GM13976 (cell line): ENCODE measurements at places on chromosomes 5 and 9.

DNA sequence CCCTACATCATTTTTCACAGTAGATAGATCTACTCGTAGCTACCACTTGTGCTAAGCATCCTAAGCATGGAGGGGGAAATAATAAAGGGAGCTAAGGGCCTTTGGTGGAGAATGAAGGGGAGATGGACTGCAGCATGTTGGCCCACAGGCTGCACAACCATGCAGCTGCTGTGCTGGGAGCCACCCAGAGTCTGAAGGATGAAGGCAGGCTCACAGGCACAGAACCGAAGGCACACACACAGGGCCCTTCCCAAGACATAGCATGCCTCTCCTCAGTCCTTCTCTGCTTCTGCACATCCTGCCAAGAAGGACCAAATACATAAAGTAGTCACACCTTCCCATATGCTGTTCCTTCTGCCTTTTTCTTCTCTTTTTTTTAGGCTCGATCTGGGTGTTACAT lies 6.6 kb downstream of the FAM193B start:
- DNase-seq = no peak

GRCh38 chr5:178356431-178356872 lies 123.8 kb upstream of the PHYKPL start:
- no peak for DNase-seq

DNA sequence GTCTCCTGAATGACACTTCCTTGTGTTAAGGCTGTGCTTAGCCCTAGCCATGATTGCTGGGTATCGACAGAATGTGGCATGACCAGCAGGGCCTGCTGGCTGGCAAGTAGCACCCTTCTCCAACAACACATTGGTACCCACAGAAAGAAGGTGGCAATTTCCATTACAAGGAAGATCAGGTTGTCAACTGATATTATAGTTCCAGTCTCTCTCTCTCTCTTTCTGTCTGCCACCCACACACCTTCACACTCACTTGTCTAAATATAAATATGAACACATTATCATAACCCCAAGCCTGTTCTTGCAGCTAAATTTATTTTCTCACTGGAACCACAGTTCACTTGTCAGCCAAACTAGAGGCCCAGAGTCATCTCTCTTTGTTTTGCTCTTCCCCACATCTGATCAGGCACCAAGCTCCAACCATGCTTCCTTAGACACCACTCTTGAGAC lies 408.1 kb upstream of the PIK3R1 start:
- peak; percentile 31 for DNase-seq

- DNase-seq = no peak
These were observed 21.5 kb upstream of the AKNA start for GRCh38 chr9:114409103-114409780.

- DNase-seq = no peak
These were observed 37.8 kb downstream of the FAM78A start for GRCh38 chr9:131238402-131239021.

DNA sequence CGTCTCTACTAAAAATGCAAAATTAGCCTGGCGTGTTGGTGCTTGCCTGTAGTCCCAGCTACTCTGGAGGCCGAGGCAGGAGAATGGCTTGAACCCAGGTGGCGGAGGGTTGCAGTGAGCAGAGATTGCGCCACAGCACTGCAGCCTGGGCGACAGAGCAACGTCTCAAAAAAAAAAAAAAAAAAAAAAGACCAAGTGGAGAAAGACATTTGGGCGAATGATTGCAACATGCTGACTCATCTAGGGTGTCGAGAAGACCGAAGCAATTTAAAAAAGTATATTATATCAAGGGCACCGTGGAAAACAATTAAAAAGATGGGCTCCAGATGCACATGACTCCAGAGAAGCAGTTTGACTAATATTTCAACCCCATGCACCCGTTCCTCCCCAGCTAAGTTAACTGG lies 9.2 kb downstream of the KLF4 start:
- DNase-seq = no peak

DNA sequence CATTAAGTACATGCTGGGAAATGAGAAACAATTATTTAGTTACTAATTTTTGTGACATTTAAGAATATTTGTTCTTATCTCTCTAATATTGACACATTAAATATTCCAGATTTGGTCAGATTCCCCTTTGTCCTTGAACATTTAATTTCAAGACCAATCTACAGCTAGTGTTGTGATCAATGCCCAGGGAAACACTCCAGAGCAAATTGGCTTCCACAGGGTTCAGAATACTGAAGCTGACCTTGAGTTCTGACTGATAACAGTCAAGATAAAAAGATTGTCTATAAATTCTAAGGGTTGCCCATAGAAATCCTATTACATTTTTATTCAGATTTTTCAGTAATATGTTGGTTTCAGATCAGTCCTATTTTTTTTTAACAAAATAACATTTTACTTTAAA lies 31.3 kb downstream of the ZFYVE16 start:
- DNase-seq = no peak

- DNase-seq = no peak
These were observed 15.7 kb downstream of the BDP1 start for GRCh38 chr5:71471193-71471592.

DNA sequence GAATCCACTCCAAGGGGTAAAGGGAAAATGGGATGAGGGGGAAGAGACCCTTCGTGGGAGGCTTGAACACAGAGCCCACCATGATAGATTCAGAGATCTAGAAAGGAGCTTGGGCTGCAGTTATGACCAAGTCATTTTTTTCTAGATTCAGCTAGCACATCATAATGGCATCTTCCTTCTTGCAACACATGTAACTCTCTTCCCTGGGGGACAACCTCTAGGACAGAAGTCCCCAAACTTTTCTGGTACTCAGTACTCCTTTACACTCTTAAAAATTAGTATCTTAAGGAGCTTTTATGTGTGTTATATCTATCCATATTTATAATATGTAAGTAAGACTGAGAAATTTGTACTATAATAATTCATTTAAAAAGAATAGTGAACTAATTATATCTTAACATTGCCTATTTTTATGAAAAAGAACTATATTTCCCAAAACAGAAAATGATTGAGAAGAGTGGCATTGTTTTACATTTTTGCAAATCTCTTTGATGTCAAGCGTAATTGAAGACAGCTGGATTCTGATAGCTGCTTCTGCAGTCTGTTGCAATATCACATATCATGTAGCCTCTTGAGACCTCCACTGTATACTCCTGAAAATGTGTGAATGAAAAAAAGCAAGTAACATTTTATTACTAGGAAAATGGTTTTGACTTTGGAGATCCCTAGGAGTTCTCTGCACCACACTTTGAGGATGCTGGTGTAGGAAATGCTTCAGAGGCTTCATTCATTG lies 875 bp downstream of the ACO1 start:
- no peak for DNase-seq

GRCh38 chr9:136117916-136118319 lies 757 bp downstream of the TMEM250 start:
- DNase-seq = no peak

DNA sequence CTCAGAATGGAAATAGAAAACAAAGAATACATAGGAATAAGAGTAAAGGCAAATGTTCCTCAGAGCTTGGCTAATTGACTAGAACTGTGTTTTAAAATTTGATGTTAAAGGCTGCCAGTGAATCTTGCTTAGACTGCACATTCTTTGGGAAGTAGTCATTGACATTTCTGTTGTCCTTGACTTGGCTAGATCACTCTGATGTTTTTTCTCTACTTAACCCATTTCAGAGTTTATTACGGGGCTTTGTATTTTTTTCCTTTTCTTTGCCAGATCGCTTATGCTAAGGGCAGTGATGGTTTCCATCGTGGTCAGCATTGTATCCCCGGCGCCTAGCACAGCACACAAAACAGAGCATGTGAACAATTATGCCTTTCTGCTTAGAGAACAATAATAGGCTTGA lies 1126.7 kb upstream of the CDH9 start:
- no peak for DNase-seq

GRCh38 chr5:144060598-144060997 lies 109.9 kb downstream of the YIPF5 start:
- no peak for DNase-seq

GRCh38 chr9:73091909-73092308 lies 59.8 kb upstream of the ANXA1 start:
- DNase-seq = no peak

DNA sequence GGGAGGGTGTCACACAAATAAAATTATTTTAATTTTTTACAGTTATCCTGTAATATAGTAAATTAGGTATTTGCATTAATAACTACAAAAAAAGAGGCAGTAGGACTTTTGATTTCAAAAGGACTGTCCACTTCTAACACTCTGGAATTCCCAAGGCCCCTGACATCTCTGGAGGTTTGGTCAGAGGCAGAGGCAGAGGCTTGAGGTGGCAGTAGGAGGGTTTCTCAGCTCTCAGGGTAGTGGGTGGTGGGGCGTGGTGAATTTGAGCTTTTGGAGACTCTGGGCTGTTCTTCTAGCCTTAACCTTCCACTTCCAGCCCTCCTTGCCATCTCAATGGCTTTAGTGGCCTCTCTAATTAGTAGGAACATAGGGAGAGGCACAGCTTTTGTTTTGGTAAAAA lies 22.8 kb downstream of the ATOX1 start:
- no peak for DNase-seq

DNA sequence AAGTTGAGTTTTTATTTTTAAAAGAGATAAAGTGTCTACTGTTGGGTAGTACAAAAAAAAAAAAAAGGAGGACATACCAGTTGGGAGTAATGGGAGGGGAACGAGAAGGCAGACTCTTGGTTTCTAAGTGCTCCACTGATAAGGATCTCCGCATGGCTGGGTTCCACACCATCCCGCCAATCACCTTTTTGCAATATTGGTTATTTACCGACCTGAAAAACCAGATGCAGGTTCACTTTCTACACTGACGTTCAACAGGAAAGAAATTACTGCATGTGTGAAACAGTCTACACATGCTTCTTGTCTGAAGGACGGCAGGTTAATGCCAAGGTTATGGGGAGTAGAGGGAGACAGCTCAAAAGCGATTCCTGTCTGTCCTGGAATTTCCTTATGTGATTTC lies 75.5 kb downstream of the PTPN3 start:
- peak; percentile 65 for DNase-seq

DNA sequence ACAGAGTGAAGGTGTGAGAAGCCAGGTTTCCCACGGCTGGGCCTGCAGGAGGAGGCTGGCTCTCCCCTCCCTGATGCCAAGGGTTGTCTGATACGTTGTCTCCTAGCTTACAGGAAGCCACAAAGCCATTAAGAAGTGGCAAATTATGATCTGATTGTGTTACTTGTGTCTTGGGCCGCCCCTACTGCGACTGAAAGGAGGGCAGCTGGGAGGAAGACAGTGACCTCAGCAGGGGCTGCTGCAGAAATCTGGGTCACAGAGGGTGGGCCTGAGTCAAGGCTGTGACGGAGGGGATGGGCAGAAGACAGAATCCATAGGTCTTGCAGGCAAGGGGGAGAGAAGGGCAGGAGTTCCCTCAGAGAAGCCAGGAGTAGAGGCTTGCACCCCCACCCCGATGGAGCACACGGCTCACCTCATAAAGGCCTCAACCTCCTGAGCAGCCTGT lies 145.0 kb downstream of the FSTL4 start:
- no peak for DNase-seq

DNA sequence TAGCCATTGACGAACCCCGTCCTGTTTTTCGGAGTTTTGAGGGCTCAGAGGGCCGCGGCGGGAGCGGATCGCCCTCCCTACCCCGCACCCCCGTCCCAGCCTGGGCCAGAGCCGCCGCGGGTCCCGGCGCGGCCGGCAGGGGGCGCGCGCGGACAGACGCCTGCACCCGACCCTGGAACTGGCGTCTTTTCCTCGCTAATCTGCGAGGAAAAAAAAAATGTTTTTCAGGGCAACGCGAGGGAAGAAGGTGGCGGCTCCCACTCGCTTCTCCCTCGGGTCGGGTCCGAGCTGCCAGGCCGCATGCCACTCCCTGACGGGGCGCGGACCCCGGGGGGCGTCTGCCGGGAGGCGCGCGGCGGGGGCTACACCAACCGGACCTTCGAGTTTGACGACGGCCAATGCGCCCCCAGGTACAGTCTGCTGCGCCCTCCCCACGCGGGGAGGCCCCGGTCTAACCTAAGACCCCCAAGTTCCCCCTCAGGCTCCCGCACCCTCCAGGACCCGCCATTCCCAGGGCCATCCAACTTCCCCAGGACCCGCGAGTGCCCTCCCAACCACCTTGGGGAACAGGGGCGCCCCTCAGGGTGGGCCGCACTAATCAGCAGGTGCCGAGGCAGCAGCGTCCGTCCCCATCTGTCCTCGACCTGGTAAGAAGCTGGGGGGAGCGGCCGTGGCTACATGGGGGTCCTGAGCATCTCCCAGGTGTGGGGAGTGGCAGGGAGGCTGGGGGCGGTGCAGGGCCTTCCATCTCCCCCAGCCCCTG lies at the start of gene KCNT1:
TSS of gene KCNT1 (plus strand) at position 227 of the 763 bp plus-strand sequence. CDS start at position 301, 74 bp downstream.
- peak; percentile 95 for DNase-seq

DNA sequence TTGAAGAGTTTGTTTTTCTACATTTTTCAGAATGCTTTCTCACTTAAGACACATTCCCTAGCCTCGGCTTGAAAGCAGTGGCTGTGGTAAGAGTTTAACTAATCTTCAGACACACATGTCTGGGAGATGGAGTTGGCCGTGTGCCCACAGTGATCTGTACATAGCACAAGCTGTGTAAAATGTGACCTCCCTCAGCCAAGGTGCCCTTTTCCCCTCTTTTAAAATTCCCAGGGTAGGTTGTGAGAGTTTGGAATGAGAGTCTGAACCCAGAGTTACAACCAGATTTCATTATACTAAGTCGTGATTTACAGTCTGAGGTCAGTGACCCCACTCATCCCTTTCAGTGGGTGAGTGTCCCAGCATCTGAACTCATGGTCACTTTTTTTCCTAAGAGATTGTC lies 230.4 kb downstream of the DOCK8 start:
- no peak for DNase-seq

DNA sequence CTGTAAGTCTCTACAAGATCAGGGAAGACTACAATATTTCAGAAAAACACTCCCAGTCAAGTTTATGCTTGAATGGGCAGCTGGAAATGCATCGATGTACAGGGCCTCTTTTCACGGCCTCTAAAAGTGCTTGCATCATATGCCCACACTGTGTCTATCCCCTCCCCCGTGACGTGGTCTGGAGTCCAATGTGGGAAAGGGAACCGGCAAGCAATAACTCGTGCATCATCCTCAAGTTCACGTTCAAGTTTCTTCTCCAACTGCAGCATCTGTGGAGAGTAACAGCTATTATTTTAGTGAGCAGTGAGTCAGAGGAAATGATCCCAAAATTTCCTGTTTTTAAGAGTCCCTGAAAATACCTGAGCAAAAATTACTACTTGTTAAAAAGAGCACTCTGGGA lies 22.3 kb downstream of the ATPSCKMT start:
- no peak for DNase-seq

GRCh38 chr9:132144708-132145365 lies 17.0 kb upstream of the NTNG2 start:
- no peak for DNase-seq

- DNase-seq = no peak
These were observed 734.9 kb downstream of the DTWD2 start for GRCh38 chr5:118253225-118254061.

GRCh38 chr5:88251048-88251711 lies 17.5 kb downstream of the TMEM161B start:
- no peak for DNase-seq
